Activated naive CD4-positive, alpha-beta T cell treated with anti-CD3 and anti-CD28 coated beads, Interleukin-2, amount 50 U/mL, for 72 hours (primary cell): ENCODE measurements at places on chromosomes 11 and 22. TPM values are rescaled to one million over a fixed set of nuclear protein-coding genes. Genes with fewer than 3 reads are reported as not detected.

Gene TUG1
- total RNA-seq = 36.4 TPM

Gene OR51B5
- total RNA-seq = 0.34 TPM

Gene SIAE
- 7.6 TPM for total RNA-seq

Gene NAA40
- 25.4 TPM for total RNA-seq

Gene HEPACAM
- not detected for total RNA-seq

Gene OR2D2
- 0.37 TPM for total RNA-seq

Gene CLTCL1
- 1.3 TPM for total RNA-seq

DNA sequence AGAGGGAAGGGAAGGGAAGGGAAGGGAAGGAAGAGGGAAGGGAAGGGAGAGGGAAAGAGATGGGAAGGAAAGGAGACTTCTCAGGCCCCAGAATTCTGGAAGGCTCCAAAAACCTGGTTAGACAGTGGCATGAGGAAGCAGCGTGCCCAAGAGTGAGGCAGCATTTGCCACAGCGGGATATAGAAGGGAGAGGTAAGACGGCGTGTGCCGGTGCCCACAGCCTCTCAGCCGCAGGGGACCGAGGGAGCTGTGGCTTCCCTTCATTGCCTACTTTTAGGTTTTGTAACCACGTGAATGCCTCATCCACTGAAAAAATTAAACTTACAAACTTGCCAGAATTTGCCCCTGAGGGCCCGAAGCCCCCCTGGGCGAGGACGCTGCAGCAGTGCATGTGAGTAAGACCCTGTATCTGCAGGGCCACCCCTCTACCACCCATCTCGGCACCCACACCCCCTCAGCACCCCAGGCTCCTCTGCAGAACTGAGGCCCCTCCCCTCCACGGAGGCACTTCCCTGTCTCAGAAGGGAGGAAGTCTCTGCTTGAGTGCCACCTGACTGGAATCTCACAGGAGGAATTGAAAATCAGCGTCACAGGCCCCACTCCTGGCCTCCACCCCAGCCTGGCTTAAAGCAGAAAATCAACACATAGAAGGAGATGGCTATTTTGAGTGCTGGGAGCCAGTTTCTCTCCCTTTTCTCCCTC is 58.1 kb downstream of the LINC01488 start:
- no peak for DNase-seq

DNA sequence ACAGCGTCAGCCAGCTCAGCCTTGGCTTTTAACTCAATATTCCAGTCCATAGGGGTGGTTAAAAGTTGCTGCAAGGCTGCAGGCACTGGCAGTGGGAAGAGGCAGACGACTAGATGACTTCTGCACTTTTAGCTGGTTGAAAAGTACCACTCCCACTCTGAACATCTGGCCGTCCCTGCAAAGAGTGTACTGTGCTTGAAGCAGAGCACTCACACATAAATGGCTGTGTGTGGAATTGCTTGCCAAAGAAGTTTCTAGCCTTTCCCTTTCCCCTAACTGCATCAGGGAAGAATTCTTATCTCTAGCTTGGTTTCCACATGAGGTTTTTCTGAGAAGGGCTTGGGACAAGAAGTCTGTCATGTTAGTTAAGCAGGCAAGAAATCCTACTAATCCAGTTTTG is 5.1 kb upstream of the PHLDB1 start:
- DNase-seq = no peak

DNA sequence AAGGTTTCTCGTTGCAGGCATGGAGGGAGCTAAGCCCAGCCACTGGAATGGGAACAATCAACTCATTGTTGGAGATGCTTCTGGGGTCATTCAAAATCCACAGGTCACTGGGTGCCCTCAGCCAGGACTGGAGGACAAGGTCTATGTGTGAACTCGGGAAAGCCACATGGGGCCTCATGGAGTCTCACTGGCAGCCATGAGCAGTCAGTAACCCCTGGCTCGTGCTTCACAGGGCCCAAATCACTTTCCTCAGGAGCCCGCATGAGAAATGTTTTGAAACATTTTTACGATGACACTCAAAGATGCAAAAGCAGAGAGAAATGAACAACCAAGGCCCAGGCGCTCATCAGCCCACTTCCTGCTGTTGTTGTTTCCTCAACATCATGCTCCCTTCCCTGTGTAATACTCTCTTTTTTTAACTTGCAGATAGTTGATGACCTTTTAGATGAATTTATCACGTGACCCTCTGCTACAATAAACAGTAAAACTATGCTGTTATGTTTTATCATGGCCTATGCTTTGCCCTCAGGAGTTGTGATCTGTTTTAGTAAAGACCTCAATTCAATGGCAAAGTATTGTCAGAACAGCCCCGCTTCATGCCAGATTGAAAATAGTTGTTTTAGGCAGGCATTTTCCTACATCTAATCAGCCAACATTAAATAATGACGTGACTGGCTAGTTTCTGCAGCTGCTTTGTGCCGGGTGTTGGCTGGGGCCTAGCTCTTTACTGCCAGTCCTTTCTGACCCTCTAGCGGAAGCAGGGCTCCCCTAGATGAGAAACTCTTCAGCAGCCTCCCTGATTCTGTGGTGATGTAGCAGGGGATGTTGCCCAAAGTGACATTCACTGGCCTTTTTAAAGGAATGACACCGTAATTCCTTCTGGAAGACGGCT is 39.7 kb downstream of the ADAMTS15 start:
- DNase-seq = no peak

GRCh38 chr22:38578505-38578904 is 8.5 kb upstream of the DMC1 start:
- DNase-seq = no peak

DNA sequence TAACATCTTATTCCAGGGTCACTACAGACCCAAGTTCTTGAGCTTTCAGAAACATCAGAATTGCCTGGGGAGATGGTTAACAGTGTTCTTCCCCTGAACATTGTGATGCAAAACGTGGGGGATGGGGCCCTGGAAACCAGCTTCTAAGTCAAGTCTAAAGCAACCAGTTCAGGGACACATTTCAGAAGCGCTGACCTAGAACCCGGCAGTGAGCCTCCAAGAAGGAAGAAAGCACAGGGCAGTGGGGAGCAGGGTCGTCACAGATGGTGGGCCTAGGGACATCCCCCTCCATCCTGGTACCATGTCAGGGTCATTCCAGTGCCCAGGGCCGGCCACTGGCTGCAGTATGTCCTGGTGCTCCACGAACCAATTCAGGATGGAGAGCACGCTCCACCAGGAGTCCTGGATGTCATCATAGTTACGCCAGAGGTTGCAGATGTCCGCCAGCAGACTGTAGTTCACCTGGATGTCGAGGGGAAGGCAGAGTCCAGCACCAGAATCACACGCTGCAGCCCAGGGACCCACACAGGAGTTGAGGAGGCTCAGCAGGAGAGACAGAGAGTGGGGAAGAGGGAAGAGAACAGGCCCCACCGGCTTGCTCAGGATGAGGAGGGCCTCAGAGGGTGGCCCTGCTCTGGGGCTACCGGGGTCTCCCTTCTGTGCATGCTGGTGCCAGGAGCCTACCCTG is 5.0 kb downstream of the NAGA start:
- DNase-seq = no peak

GRCh38 chr22:41758231-41758630 is 42.2 kb upstream of the CCDC134 start:
- DNase-seq = no peak

- DNase-seq = no peak
Observed at GRCh38 chr11:45754741-45755140, 50.2 kb upstream of the SLC35C1 start.
